Small intestine (tissue), 16 donors: ENCODE measurements at places on chromosomes 16 and 17. TPM values are rescaled to one million over a fixed set of nuclear protein-coding genes. Genes with fewer than 3 reads are reported as not detected.
A peak's percentile ranks its signal among the peaks of the same experiment; 100 is the strongest.

DNA sequence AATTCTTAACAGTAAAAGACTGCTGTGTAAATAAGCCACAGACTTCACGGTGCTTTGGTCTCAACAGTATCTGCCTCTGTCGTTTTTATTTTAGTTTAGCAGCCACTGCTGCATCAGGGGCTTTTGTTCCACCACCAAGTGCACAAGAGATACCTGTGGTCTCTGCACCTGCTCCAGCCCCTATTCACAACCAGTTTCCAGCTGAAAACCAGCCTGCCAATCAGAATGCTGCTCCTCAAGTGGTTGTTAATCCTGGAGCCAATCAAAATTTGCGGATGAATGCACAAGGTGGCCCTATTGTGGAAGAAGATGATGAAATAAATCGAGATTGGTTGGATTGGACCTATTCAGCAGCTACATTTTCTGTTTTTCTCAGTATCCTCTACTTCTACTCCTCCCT, 7.9 kb downstream of the HERPUD1 start:
- no peak for DNase-seq
- H3K4me1 ChIP-seq: no peaks in the 10 kb centered on the region
- peaks cover 40% of the 10 kb centered on the region for H3K36me3 ChIP-seq
- H3K27ac ChIP-seq: no peak overlapping the region
- no peaks in the 10 kb centered on the region for H3K27me3 ChIP-seq

GRCh38 chr17:35775583-35775982, 14.9 kb downstream of the C17orf50 start:
- peaks cover 2% of the 10 kb centered on the region for H3K4me1 ChIP-seq
- H3K36me3 ChIP-seq: peaks cover 2% of the 10 kb centered on the region
- H3K4me3 ChIP-seq: no peak overlapping the region
- no peaks in the 10 kb centered on the region for H3K27me3 ChIP-seq
- DNase-seq: no peak
- no peak overlapping the region for H3K27ac ChIP-seq

GRCh38 chr16:66898207-66898606, 17.9 kb downstream of the PDP2 start:
- H3K27me3 ChIP-seq: no peaks in the 10 kb centered on the region
- no peaks in the 10 kb centered on the region for H3K36me3 ChIP-seq
- H3K4me1 ChIP-seq: peaks cover 21% of the 10 kb centered on the region
- H3K27ac ChIP-seq: no peak overlapping the region
- no peak for DNase-seq

GRCh38 chr17:75240394-75241142, 20.8 kb downstream of the GGA3 start:
- H3K27me3 ChIP-seq: no peaks in the 10 kb centered on the region
- no peak overlapping the region for H3K4me3 ChIP-seq
- no peak for DNase-seq
- peaks cover 97% of the 10 kb centered on the region for H3K36me3 ChIP-seq
- H3K4me1 ChIP-seq: peaks cover 36% of the 10 kb centered on the region

GRCh38 chr17:29042026-29042678, 789 bp upstream of the PIPOX start:
- H3K27me3 ChIP-seq: no peaks in the 10 kb centered on the region
- no peak overlapping the region for H3K27ac ChIP-seq
- H3K4me1 ChIP-seq: peaks cover 34% of the 10 kb centered on the region

- peaks cover 8% of the 10 kb centered on the region for H3K36me3 ChIP-seq
- H3K27me3 ChIP-seq: no peaks in the 10 kb centered on the region
- peaks cover 3% of the 10 kb centered on the region for H3K4me1 ChIP-seq
These were observed 8.7 kb downstream of the MMP15 start for GRCh38 chr16:58034128-58034685.

GRCh38 chr17:42049834-42050392, 488 bp downstream of the C17orf113 start:
- H3K4me3 ChIP-seq: peak overlapping the region; percentile 53
- H3K36me3 ChIP-seq: no peaks in the 10 kb centered on the region
- no peak overlapping the region for H3K27ac ChIP-seq
- H3K27me3 ChIP-seq: peaks cover 9% of the 10 kb centered on the region
- peaks cover 7% of the 10 kb centered on the region for H3K4me1 ChIP-seq
- no peak for DNase-seq

DNA sequence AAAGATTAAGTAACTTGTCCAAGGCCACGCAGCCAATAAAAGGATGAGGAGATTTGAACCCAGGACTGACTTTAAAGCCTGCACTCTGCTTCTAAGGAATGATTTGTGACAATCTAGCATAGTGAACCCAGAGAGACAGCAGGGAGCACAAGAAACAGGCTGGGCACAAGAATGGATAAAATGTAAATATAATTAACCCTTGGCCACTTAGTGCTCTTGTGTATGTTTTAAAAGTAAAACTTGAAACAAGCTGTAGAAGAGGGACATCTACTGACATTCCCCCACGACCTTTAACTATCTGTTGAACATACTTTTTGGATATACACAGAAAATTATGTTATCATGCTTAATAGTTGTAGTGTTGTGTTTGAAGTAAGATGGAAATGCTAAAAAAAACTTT, 141.9 kb upstream of the PMFBP1 start:
- no peak overlapping the region for H3K27ac ChIP-seq
- no peak overlapping the region for H3K4me3 ChIP-seq
- DNase-seq: no peak
- H3K36me3 ChIP-seq: no peaks in the 10 kb centered on the region
- no peaks in the 10 kb centered on the region for H3K4me1 ChIP-seq

DNA sequence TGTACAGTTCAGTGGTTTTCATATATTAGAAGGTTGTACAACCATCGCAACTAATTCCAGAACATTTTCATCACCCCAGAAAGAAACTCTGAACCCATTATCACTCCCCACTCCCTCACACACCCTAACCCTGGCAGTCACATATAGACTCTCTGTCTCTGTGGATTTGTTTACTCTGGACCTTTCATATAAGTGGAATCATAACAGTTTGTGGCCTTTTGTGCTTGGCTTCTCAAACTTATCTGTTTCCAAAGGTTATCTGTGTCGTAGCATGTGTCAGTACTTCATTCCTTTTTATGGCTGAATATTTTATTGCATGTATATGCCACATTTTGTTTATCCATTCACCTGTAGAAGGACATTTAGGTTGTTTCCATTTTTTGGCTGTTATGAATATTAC, 12.4 kb downstream of the TENT4B start:
- H3K4me3 ChIP-seq: no peak overlapping the region
- H3K27me3 ChIP-seq: no peaks in the 10 kb centered on the region
- H3K4me1 ChIP-seq: peaks cover 6% of the 10 kb centered on the region
- peak; percentile 54 for DNase-seq

Gene BORCS6
- polyA plus RNA-seq: 7.9 TPM

Gene HOXB9
- 16.7 TPM for polyA plus RNA-seq
